Activated naive CD8-positive, alpha-beta T cell treated with anti-CD3 and anti-CD28 coated beads, Interleukin-2, amount 50 U/mL, for 16 hours (primary cell): ENCODE measurements at places on chromosomes 13 and 19.

GRCh38 chr13:36006347-36006746 lies 124.8 kb downstream of the DCLK1 start:
- no peak for DNase-seq

DNA sequence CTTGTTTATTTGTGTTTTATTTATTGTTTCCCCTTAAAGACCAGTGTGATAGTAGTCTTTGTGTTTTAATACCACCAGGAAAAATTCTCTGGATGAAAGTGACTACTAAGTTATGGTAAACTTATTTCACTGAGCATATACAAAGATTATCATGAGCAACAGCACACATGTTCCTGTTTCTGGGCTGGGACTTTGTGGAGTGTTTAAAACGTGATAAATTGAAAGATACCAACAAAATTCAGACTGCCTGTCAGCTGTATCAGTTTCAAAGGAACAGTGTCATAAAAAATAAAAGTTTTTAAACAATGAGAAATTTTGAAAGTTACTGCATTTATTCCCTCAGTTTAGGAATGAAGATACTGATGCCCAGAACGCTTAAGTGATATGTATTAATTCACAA lies 259.4 kb downstream of the DACH1 start:
- DNase-seq, result no peak

GRCh38 chr19:40143612-40144011 lies 47.6 kb upstream of the MAP3K10 start:
- DNase-seq, result no peak

DNA sequence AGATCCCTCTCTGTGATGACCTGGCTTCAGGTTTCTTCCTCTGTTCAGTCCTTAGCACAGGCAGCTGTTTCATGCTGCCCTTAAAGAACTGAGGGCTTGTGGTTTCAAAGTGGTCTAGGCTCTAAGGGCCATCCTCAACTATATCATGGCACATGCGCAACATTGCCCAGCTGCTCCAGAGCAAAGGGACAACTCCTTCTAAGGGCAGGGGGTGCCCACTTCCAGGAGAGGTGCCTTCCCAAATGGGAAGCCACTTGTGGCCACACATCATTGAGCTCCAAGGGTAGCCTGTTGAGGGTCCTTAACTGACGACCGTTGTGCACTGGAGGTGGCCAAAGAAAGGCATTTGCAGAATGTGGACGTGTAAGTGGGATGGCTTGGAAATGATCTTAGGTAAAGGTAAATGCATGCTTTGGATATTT lies 7.3 kb downstream of the GPR183 start:
- no peak for DNase-seq

GRCh38 chr19:19526581-19527370 lies 1.9 kb upstream of the YJEFN3 start:
- no peak for DNase-seq

DNA sequence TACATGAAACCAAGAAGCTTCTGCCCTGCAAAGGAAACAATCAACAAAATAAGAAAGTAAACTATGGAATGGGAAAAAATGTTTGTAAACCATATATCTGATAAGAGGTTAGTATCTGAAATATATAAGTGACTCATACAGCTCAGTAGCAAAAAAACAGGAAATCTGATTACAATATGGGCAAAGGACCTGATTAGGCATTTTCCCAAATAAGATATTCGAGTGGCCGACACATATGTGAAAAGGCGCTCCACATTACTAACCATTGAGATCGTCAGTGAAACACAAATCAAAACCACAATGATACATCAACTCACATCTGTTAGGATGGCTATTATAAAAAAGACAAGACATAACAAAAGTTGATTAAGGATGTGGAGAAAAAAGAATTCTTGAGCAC lies 2818.6 kb upstream of the PCDH20 start:
- DNase-seq, result no peak
